ENCODE measurements at places on chromosomes 1 and 21. TPM values are rescaled to one million over a fixed set of nuclear protein-coding genes. Genes with fewer than 3 reads are reported as not detected.

CD5L gene
- total RNA-seq = not detected

ETS2 gene
- 74.3 TPM for total RNA-seq

CHRNB2 gene
- total RNA-seq = 0.45 TPM

PPM1J gene
- 1.1 TPM for total RNA-seq

SLAMF8 gene
- total RNA-seq = not detected

CD46 gene
- total RNA-seq = 117 TPM

SHISAL2A gene
- not detected for total RNA-seq

KCND3 gene
- total RNA-seq = not detected

CHAF1B gene
- total RNA-seq = 12.3 TPM

FOXJ3 gene
- 18.9 TPM for total RNA-seq

KRTAP19-1 gene
- total RNA-seq = not detected

PRDM16 gene
- 0.21 TPM for total RNA-seq

G0S2 gene
- total RNA-seq = 2.8 TPM

SLC5A9 gene
- total RNA-seq = not detected

DENND2D gene
- 1.3 TPM for total RNA-seq

CTH gene
- 2.1 TPM for total RNA-seq

FCRLA gene
- not detected for total RNA-seq

AUNIP gene
- total RNA-seq = 6.0 TPM

ADORA1 gene
- total RNA-seq = 1.4 TPM

TPR gene
- total RNA-seq = 51.6 TPM

DCDC2B gene
- total RNA-seq = not detected

PRDX6 gene
- total RNA-seq = 304 TPM

OR6N2 gene
- not detected for total RNA-seq

CFAP107 gene
- not detected for total RNA-seq

LENEP gene
- total RNA-seq = not detected

C1orf141 gene
- not detected for total RNA-seq

PRKACB gene
- 12.4 TPM for total RNA-seq

AIM2 gene
- not detected for total RNA-seq

BRINP3 gene
- not detected for total RNA-seq

MAB21L3 gene
- not detected for total RNA-seq

SELE gene
- total RNA-seq = not detected

PIK3C2B gene
- 9.0 TPM for total RNA-seq

F11R gene
- total RNA-seq = 50.6 TPM

CSF1 gene
- total RNA-seq = 23.3 TPM

TNFRSF4 gene
- total RNA-seq = not detected

HES2 gene
- 3.1 TPM for total RNA-seq

KCNA2 gene
- total RNA-seq = 0.04 TPM

TRIM62 gene
- total RNA-seq = 2.2 TPM

IPO9 gene
- 53.2 TPM for total RNA-seq

MYBPH gene
- total RNA-seq = not detected

TSTD1 gene
- 0.46 TPM for total RNA-seq

SLAMF6 gene
- total RNA-seq = not detected

MMP23B gene
- 0.92 TPM for total RNA-seq

DIO1 gene
- not detected for total RNA-seq

CHD1L gene
- total RNA-seq = 35.9 TPM

PRCC gene
- 81.1 TPM for total RNA-seq

CFAP141 gene
- not detected for total RNA-seq

ADAMTS5 gene
- total RNA-seq = not detected

TAS1R1 gene
- total RNA-seq = not detected

FAM72D gene
- total RNA-seq = 6.7 TPM

TNFRSF18 gene
- not detected for total RNA-seq

SLC9C2 gene
- not detected for total RNA-seq

MYOM3 gene
- 7.2 TPM for total RNA-seq

SLFNL1 gene
- total RNA-seq = not detected

MMEL1 gene
- not detected for total RNA-seq

PGD gene
- 1,299 TPM for total RNA-seq
